ENCODE measurements at places on chromosomes 3 and 15. TPM values are rescaled to one million over a fixed set of nuclear protein-coding genes. Genes with fewer than 3 reads are reported as not detected.

Gene SLC51B
- total RNA-seq, result not detected

Gene KLHL40
- total RNA-seq, result not detected

Gene FRMD4B
- total RNA-seq, result 5.1 TPM

Gene DLG1
- total RNA-seq, result 21.3 TPM

Gene C15orf39
- 1.8 TPM for total RNA-seq

Gene DTWD1
- 29.3 TPM for total RNA-seq

Gene ADGRG7
- 51.3 TPM for total RNA-seq

Gene THRB
- not detected for total RNA-seq

Gene SQOR
- 58.2 TPM for total RNA-seq

Gene IMPG2
- under 0.01 TPM for total RNA-seq

Gene CYP1A1
- total RNA-seq, result 15.7 TPM

Measured in MG63 (cell line).